ENCODE measurements at places on chromosomes 4 and X.

DNA sequence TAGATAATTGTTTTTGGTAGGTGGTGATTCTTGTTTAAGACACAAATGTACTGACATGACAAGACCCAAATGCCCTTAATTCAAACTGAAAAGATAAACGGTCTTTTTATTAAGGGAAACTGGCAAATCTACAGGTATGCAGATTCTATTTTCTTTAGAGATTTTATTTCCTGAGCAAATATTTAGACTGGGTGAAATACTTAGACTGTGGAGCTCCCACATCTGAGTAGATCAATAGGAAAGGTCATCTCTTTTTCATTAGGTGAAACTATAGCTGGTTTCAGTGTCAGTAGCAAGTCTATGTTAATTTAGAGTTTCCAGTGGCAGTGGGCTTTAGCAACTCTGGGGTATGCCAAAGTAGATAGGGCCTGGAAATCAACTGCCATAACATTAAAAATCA, 446.7 kb downstream of the FSTL5 start:
- DNase-seq: no peak

GRCh38 chrX:8688776-8689175, 43.2 kb downstream of the ANOS1 start:
- no peak for DNase-seq

DNA sequence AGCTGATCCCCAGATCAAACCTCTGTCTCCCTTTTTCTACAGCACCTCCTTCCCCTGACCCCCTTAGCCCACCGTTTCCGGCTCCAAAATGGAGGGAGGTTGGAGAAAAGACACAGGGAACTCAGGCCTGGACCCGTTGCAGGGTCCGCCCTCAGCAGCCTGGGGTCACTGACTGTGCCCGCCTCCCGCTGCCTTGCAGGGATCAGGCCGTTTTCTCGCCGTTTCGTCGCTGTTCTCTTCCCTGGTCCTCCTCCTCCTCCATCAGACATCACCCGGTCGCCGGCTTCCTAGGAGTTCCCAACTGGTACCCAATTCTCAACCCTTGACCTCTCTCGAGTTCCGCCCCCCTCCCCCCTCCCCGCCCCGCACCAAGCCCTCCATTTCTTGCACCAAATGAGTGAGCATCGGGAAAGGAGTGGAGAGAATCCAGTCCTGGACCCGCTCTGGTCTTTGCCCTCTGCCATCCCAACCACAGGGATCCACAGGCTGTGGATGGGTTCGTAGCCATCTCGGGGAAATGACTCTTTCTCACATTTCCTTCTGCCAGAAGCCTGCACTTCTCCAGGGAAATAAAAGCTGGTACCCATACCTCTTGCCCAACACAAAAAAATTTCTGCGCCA, 493 bp downstream of the TCEAL5 start:
- DNase-seq: no peak

- no peak for DNase-seq
Measured at GRCh38 chr4:156515295-156515694, 456.3 kb downstream of the PDGFC start.

GRCh38 chr4:3896441-3896840, 130.3 kb downstream of the ADRA2C start:
- DNase-seq: no peak

DNA sequence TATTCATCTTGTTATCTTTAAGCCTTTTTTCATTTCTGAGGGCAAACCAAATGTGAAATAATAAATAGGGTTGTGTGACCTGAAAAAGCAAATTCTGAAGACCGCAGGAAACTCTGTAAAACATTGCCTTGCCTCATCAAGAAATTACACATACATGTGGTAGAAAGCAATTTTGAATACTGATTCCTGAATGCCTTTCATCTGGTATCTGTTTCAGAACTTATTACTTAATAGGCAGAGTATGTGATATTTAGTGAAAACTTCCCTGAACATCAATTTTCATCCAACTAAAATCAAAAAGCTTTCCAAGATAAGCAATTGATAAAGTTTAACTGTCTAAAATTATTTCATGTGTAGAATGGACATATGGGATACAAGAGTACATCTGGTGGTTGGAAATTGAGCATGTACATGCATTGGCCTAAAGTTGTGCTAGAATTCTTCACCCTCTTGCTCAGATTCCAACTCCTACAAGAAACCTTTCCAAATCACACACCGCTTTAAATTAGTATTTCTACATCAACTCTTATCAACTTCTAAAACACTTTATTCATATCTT, 606.0 kb upstream of the LCORL start:
- no peak for DNase-seq

GRCh38 chr4:169070895-169071218, 60.8 kb upstream of the CBR4 start:
- peak; percentile 91 for DNase-seq

DNA sequence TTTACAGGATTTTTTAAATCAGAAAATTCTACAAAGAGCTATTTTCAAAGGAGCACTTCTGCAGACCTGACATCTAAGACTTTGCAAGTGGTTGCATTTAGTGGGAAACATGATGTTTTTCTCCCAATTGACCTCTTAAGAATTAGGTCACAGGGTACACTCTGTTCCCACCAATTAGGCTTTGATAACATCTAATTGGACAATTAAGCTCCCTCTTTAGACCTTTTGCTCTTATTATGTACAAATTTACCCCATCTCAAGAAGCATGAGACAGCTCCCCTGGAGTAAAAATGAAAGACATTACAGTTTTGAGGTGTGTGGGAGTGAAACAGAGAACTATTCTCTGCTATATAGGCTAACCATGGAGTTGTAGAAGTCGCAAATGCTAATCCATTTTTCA, 31.8 kb upstream of the AGA start:
- DNase-seq: no peak

- peak; percentile 19 for DNase-seq
Measured at GRCh38 chrX:38220415-38221390, at the start of gene SRPX. TSS of gene SRPX (minus strand) at chrX:38220871. CDS start at chrX:38220792, 79 bp downstream.

All from epithelial cell of esophagus (primary cell).